ENCODE measurements at places on chromosomes 4 and X. TPM values are rescaled to one million over a fixed set of nuclear protein-coding genes. Genes with fewer than 3 reads are reported as not detected.

The CCKAR gene
- not detected for total RNA-seq

The MXRA5 gene
- not detected for total RNA-seq

The ANXA5 gene
- 735 TPM for total RNA-seq

The ZMAT1 gene
- 0.60 TPM for total RNA-seq

The TMEM31 gene
- not detected for total RNA-seq

The MAGED2 gene
- 120 TPM for total RNA-seq

The TMEM128 gene
- total RNA-seq = 17.7 TPM

The GIMD1 gene
- not detected for total RNA-seq

The KCND1 gene
- not detected for total RNA-seq

The GCNA gene
- 0.25 TPM for total RNA-seq

The FANCB gene
- total RNA-seq = 4.1 TPM

The USP9X gene
- 51.4 TPM for total RNA-seq

The FAM156B gene
- total RNA-seq = 9.1 TPM

The MRFAP1 gene
- 270 TPM for total RNA-seq

The H2BW2 gene
- not detected for total RNA-seq

The APEX2 gene
- 17.7 TPM for total RNA-seq

The STAG2 gene
- 54.2 TPM for total RNA-seq

The UGT2B15 gene
- total RNA-seq = not detected

The OCRL gene
- total RNA-seq = 9.3 TPM

The CLDN22 gene
- not detected for total RNA-seq

The SATL1 gene
- total RNA-seq = not detected

The TCEAL5 gene
- not detected for total RNA-seq

The AMBN gene
- total RNA-seq = not detected

The FRMPD3 gene
- not detected for total RNA-seq

The NRK gene
- total RNA-seq = 0.07 TPM

The TSPAN7 gene
- 2.7 TPM for total RNA-seq

The MFAP3L gene
- total RNA-seq = 1.9 TPM

The CYP4V2 gene
- 4.5 TPM for total RNA-seq

The F9 gene
- not detected for total RNA-seq

The SLC6A14 gene
- total RNA-seq = not detected

The FREM3 gene
- total RNA-seq = 0.20 TPM

The RRH gene
- not detected for total RNA-seq

The TMPRSS11F gene
- not detected for total RNA-seq

The MAGED4 gene
- total RNA-seq = 2.1 TPM

The MAGED4B gene
- total RNA-seq = 9.8 TPM

The FABP2 gene
- not detected for total RNA-seq

The CT45A5 gene
- total RNA-seq = not detected

The RPS3A gene
- total RNA-seq = 2,611 TPM
